Diencephalon (tissue), 1 donor: ENCODE measurements at places on chromosomes 7 and 10. TPM values are rescaled to one million over a fixed set of nuclear protein-coding genes. Genes with fewer than 3 reads are reported as not detected.

ADAP1 gene
- total RNA-seq: 50.3 TPM

PRKCQ gene
- total RNA-seq: 5.3 TPM

PPP1R9A gene
- 108 TPM for total RNA-seq

INA gene
- 223 TPM for total RNA-seq

LRIT1 gene
- total RNA-seq: not detected

RRP12 gene
- total RNA-seq: 12.7 TPM

OGDHL gene
- 23.1 TPM for total RNA-seq

GRID1 gene
- 20.1 TPM for total RNA-seq

SGCE gene
- 98.3 TPM for total RNA-seq

ZNF22 gene
- total RNA-seq: 38.1 TPM

RGS10 gene
- total RNA-seq: 12.9 TPM

TRUB1 gene
- total RNA-seq: 70.4 TPM

RTKN2 gene
- 10.6 TPM for total RNA-seq

SEMA3C gene
- total RNA-seq: 74.7 TPM

SLC26A5 gene
- total RNA-seq: 0.46 TPM

CALML3 gene
- total RNA-seq: 0.69 TPM

GIMAP2 gene
- total RNA-seq: 6.7 TPM
